Activated CD4-positive, alpha-beta T cell treated with anti-CD3 and anti-CD28 coated beads for 4 hours (primary cell): ENCODE measurements at places on chromosomes 5 and 9.

- no peak for DNase-seq
Observed at GRCh38 chr5:100846772-100847171, 56.3 kb downstream of the ST8SIA4 start.

DNA sequence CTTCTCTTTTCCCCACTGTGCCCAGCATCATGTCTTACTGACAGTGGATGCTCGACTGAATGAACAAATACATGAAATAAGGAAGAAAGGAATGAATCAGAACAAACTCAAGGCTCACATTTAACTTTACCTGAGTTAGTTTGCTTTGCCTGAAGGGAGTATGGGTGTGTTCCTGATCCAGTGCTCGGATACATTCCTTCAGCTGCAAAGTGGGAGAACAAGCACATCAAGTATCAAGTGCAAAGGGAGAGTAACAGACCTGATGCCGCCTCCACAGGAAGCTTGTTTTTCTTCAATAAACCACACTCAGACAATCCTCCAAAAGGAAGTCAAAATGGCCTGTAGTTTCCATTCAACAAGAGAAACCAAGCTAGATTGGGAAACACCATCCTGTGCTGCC, 66.1 kb downstream of the KIF24 start:
- DNase-seq, result no peak

DNA sequence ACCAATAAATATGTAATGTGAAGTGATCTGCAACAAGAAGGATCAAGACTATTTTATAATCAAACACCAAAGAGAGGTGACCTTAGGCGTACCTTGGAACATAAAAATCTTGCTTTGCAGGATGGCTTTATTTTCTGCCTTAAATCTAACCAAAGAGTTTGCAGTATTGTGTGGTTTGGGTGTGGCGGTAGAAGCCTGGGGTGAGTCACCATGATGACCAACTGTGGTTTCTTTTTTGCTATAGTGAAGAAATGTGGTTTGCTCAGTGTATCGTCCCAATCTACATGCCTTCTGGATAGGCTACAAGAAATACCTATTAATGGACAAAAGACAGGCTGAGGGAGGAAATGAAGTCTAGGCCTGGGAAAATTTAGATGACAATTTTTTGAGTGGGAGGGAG, 5.1 kb upstream of the CAST start:
- DNase-seq, result peak; percentile 38

- DNase-seq, result no peak
Observed at GRCh38 chr5:102764381-102765004, 9.4 kb downstream of the PAM start.

GRCh38 chr5:9401786-9402472, 143.9 kb downstream of the SEMA5A start:
- DNase-seq, result no peak

- no peak for DNase-seq
Observed at GRCh38 chr5:106172681-106173532, 1497.8 kb downstream of the EFNA5 start.

GRCh38 chr9:96128880-96129279, 173.1 kb downstream of the HSD17B3 start:
- no peak for DNase-seq

GRCh38 chr9:136645903-136646754, 16.6 kb upstream of the EGFL7 start:
- DNase-seq, result no peak

DNA sequence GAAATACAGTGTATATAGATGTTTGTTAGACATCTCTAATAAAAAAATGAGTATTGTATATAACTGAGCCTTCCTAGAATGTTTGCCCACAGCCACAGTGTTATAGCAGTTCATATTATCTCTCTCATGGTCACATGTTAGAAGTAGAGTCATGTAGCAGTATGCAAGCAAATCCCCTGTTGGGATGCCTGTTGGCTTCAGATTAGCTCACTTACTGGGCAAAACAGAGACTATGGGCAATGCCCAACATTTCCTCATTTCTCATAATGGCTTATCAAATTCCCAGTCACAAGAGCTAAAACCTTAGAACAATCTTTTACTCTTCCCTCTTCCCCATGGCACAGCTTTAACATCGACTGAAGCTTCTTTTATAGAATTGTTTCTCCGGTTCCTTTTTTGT, 27.0 kb upstream of the PDCD1LG2 start:
- DNase-seq, result no peak
